ENCODE measurements at places on chromosomes 2 and 18.

DNA sequence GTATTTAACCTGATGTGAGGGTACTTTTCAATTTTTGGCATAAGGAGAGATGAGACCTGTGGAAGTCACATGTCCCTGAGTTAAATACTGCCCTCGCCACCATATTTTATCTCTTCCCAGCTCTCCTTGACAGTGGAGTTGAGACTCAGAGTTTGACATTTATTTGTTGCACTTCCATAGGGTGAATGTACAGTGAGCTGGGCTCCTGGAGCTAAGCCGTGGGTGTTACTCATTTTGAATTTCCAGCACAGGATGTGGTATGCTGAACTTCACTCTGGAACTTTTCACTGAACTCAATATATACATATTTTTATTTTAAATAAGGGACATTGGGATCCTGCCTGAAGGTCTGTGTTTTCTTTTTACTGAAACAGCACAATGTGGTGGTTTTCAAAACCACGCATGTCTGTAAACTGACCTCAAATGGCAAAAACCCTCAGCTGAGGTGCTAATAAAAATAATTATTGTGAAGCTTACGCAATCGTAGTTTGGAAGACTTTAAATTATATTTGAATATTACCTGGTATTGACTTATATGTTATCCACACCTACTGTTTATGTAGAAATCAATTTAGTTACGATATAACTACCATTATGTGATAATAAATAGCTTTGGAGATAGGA lies 12.1 kb downstream of the RNF144A start:
- DNase-seq = peak; percentile 17

DNA sequence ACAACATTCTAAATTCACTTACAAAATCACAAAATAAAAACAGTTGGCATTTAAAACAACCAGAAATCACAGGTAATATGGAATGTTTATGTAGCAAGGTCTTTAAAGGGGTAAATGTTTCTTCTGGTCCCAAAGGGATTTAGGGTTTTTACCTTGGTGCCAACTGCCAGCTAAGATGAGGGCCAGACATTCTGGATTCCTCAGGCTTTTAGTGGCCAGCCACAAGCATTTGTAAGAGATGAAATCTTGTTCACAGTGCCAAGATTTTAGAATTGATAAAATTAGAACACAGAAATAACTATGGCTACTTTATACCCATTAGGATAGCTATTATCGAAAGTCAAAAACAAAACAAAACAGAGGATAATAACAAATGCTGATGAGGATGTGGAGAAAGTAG lies 60.4 kb upstream of the CDKL4 start:
- DNase-seq = no peak

DNA sequence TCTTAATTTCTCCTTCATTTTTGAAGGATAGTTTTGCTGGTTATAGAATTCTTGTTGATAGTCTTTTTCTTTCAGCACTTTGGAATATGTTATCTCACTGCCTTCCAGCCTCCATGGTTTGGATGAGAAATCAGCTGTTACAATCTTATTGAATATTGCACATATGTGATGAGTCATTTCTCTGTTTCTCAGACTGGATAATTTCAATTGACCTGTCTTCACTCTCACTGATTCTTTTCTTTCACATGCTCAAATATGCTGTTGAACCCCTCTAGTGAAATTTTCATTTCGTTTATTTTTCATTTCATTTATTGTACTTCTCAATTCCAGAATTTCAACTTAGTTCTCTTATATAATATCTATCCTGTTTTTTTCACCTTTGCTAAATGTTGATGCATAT lies 22.2 kb downstream of the PDK1 start:
- no peak for DNase-seq

DNA sequence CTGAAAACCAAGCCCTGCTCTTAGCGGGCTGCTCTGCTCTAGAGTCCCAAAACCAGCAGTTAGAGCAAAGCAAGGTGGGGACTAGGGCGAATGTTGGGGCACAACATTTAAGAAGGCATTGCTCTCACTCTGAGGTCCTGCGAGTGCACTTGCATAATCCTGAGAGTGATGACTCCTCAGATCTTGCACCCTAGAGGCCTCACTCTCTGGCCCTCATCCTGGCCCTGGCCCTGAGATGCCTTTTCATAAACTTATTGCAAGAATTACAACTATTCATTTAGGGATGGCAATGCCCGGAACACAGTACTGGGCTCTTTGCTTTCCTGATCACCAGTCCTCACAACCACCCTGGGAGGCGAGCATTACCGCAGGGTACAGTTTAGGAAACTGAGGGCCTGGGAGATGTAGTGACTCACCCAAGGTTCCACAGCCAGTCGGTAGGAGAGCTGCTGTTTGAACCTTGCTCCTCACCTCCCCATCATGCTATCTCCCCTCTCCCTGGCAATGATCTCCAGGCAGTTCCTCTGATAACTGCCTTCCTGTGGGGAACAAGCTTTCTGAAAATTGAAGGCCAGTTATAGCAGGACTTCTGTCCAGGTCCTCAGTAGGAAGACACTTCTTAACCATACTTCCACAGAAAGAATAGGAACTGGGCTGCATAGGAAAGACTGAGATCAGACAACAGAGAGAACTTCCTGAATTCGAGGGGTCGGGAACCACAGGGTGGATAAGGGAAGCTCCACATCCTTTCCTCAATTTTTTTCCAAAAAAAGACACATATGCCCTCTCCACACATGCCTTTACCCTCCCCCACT lies 91.3 kb downstream of the TNS1 start:
- no peak for DNase-seq

DNA sequence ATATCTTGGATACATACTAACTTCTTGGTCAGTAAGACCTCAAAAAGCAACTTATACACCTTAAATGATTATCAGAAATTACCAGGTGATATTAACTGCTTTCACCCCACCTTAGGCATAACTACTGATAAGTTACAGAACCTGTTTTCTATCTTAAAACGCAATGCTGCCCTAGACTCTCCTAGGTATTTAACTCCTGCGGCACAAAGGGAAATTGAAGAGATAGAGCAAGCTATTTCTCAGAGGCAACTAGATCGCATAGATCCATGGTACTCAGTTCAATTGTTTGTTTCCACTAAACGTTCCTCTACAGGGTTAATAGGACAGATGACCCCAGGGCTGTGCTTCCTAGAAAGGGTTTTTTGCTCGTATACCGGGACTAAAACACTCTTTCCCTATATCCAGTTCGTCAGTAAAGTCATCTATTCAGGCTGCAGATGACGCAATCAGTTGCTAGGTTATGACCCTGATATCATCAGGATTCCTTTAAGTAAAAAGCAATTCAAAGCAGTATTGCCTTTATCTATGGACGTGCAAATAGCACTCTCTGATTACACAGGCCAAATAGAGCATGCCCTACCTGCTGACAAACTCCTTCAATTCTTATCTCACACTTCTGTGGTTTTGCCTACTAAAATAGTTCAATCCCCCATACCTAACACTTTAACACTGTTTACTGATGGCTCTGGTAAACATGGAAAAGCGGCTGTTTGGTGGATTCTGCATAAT lies 62.3 kb upstream of the MYO3B start:
- DNase-seq = no peak

GRCh38 chr18:48959921-48960920 lies 9.5 kb upstream of the SMAD7 start:
- DNase-seq = no peak

- DNase-seq = no peak
Measured at GRCh38 chr2:204472375-204472774, 72.9 kb upstream of the PARD3B start.

- DNase-seq = no peak
Measured at GRCh38 chr2:161976295-161976694, 97.7 kb downstream of the DPP4 start.

GRCh38 chr2:134836986-134837385 lies 1.4 kb upstream of the ACMSD start:
- no peak for DNase-seq

GRCh38 chr2:107808959-107809358 lies 17.7 kb upstream of the RGPD4 start:
- DNase-seq = no peak

- no peak for DNase-seq
Measured at GRCh38 chr2:47675196-47675825, 107.6 kb upstream of the MSH6 start.
